ENCODE measurements at places on chromosomes 16 and 17.

DNA sequence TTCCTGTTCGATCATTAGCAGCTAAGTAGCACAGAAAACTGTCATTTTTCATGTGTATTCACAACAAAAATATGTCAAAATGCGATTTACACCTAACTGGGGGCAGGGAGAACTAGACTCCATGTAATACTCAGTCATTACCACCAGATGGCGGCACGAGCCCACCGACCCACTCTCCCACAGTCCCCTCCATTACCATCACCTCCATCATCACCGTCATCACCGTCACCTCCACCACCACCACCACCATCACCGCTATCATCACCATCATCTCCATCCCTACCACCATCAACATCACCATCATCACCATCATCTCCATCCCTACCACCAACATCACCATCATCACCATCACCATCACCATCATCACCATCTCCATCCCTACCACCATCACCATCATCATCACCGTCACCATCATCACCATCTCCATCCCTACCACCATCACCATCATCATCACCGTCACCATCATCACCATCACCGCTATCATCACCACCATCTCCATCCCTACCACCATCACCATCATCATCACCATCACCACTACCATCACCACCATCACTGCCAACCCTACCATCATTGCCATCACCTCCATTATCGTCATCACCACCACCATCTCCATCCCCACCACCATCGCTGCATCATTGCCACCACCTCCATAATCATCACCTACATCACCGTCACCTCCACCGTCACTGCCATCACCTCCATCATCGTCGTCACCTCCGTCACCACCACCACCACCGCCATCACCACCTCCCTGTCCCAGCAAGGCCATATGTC, 14.4 kb downstream of the NDUFAF8 start:
- DNase-seq: peak; percentile 39

GRCh38 chr16:69932228-69932627, 18.9 kb upstream of the CLEC18A start:
- DNase-seq: no peak

- DNase-seq: no peak
Observed at GRCh38 chr17:73371285-73371684, 59.5 kb upstream of the CDC42EP4 start.

- no peak for DNase-seq
Observed at GRCh38 chr16:48574140-48574539, 35.8 kb downstream of the N4BP1 start.

DNA sequence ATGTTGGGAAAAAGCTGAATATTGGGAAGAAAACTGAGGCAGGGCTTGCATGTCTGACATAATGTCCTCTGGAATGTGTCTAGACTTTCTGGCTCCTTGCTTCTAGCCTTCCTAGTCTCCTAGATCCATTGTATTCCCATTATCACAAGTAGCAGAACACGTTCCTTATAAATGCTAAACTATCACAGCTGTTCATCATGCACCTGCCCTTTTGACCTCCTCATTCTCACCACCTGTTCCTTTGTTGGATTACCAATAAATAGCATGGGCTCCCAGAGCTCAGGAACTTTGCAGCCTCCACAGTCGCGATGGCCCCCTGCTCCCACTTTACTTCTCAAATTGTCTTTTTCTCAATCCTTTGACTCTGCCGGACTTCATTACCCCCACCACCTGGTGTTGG, 49.7 kb downstream of the ACSM1 start:
- DNase-seq: no peak

DNA sequence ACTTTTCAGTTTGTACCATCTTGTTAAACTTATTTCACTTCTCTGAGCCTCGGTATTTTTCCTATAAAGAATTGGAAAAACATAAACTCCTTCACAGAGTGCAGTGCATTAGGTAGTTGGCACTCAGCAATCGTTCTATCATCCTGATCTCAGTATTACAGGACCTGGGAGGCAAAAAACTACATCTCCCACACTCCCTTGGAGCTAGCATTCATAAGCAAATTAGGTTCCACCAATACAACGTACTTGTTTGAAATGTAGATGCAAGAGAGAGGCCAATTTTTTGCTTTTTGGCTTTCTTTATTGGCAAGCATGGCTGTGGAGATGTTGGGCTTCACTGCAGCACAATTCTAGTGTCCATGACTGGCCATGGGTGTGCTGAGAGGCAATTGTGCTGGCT, 285.2 kb downstream of the CA10 start:
- no peak for DNase-seq

- no peak for DNase-seq
Observed at GRCh38 chr16:63945806-63946205, 1176.1 kb downstream of the CDH11 start.

- no peak for DNase-seq
Observed at GRCh38 chr16:34648-34987, 18.8 kb downstream of the POLR3K start.

- no peak for DNase-seq
Observed at GRCh38 chr17:20156196-20157000, 147.2 kb downstream of the SPECC1 start.

Measured in stimulated activated CD8-positive, alpha-beta memory T cell treated with anti-CD3 and anti-CD28 coated beads, Interleukin-4, amount 100 ng/mL, for 1 hour (primary cell).